ENCODE measurements at places on chromosomes 3 and 15. TPM values are rescaled to one million over a fixed set of nuclear protein-coding genes. Genes with fewer than 3 reads are reported as not detected.

TMEM44 gene
- 33.5 TPM for total RNA-seq

UPK1B gene
- 0.98 TPM for total RNA-seq

BLM gene
- 1.2 TPM for total RNA-seq

MUC20 gene
- 0.20 TPM for total RNA-seq

PTH1R gene
- total RNA-seq: 0.20 TPM

PRR23C gene
- total RNA-seq: not detected

AQP9 gene
- not detected for total RNA-seq

RETNLB gene
- not detected for total RNA-seq

WWTR1 gene
- 128 TPM for total RNA-seq

CCR3 gene
- not detected for total RNA-seq

XCR1 gene
- total RNA-seq: not detected
